ENCODE measurements at places on chromosomes 5 and 9.

GRCh38 chr5:57455511-57456455, 26.8 kb downstream of the ACTBL2 start:
- no peak for DNase-seq

GRCh38 chr9:6218099-6218502, 2.5 kb downstream of the IL33 start:
- DNase-seq, result no peak

GRCh38 chr9:71941060-71941568, 29.7 kb downstream of the C9orf85 start:
- no peak for DNase-seq

- no peak for DNase-seq
Observed at GRCh38 chr5:39648848-39649227, 224.1 kb upstream of the DAB2 start.

Data from cortex of kidney (tissue), 1 donor.